ENCODE measurements at places on chromosomes 3 and 15.

DNA sequence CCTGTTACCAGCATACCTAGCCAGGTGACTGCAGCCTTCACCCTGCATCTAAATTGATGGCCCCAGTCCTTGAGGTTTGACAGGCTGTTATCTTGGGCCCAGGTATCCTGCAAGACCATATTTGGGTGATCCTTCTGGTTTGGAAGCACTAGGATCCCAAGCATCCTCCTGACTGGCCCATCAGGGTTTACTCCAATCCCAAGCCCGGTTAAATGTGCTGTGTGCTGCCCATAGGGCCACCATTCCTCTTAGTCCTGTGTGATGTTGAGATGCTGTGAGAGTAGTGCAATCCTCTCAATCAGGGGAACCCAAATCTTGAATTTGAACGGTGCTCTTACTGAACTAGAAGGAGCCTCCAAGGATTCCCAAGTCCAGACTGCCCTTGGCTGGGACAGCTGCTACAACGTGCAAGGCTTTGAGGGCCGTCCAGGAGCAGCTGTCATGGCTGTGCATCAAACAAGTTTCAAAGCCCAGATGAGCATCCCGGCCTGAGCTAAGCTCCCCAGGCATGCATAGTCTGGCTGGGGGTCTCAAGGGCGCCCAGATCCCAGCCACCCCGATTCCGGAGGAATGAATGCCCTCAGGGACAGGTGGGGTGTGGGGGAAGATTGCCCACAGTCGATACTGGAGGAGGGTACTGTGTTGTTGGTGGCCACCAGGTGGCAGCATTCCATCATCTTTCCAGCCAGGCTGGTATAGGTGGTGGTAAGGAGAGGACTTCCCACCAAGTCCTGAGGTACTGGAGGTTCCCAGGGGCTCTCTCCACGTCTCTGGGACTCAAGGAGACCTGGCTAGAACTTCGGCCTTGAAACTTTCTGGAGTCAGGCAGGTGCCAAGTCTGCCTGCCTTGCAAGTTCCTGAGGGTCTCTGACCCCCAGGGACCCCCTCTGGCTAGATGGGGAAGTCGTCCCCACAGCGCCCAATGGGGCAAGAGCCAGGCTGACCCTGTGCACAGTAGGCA lies 32.6 kb downstream of the RBM5 start:
- DNase-seq = peak; percentile 55

GRCh38 chr15:26069231-26069641 lies 206.1 kb upstream of the ATP10A start:
- DNase-seq = no peak

- no peak for DNase-seq
Measured at GRCh38 chr3:113063126-113063894, 72.5 kb downstream of the GTPBP8 start.

DNA sequence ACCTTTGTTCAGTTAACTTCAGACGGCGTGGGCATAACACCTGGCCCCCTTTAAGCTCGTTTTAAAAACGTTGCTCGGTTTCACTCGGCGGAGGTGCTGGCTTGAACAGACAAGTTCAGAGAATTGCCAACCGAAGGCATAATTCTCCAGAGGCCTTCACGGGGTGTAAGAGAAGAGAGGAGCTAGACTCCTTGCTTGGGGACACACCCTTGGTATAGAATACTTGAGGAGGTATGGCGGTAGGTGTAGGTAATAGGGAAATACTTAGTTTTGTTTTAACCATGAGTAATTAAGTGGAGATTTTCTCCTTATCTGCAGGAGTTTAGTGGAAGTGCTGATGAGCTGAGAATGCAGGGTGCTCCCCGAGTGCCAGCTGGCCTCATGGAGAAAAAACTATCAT lies 921 bp downstream of the FBXL2 start:
- peak; percentile 6 for DNase-seq

GRCh38 chr15:75043509-75044257 lies 20.3 kb downstream of the PPCDC start:
- peak; percentile 40 for DNase-seq

DNA sequence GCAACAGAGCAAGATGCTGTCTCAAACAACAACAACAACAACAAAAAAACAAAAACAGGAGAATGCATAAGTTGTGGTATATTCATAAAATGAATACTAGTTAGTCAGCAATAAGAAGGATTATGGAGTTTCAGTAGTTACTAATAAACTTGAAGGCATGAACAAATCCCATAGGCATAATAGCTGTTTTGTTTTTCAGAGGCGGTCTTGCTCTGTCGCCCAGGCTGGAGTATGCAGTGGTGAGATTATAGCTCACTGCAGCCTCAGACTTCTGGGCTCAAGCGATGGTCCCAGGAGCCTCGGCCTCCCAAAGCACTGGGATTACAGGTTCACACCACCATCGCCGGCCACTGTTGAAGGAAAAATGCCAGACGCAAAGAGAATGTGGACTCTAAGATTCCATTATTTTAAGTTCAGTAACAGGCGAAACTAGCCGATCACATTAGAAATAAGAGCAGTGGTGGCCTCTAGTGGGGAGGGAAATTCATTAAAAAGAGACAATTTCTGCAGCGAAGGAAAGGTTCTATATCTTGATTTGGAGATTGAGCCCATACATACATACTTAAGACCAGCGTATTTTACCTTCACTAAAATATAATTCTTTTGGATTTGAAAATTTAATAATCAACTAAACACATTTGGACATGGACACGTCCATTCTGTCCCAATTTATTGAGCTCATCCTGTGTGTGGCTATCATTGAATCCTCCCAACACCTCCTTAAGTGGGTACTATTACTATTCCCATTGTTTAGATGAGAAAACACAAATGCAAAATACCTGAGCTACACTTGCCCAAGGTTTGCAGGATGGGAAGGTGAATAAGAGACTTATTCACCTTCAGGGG lies 27.4 kb upstream of the HDAC11 start:
- DNase-seq = peak; percentile 16

DNA sequence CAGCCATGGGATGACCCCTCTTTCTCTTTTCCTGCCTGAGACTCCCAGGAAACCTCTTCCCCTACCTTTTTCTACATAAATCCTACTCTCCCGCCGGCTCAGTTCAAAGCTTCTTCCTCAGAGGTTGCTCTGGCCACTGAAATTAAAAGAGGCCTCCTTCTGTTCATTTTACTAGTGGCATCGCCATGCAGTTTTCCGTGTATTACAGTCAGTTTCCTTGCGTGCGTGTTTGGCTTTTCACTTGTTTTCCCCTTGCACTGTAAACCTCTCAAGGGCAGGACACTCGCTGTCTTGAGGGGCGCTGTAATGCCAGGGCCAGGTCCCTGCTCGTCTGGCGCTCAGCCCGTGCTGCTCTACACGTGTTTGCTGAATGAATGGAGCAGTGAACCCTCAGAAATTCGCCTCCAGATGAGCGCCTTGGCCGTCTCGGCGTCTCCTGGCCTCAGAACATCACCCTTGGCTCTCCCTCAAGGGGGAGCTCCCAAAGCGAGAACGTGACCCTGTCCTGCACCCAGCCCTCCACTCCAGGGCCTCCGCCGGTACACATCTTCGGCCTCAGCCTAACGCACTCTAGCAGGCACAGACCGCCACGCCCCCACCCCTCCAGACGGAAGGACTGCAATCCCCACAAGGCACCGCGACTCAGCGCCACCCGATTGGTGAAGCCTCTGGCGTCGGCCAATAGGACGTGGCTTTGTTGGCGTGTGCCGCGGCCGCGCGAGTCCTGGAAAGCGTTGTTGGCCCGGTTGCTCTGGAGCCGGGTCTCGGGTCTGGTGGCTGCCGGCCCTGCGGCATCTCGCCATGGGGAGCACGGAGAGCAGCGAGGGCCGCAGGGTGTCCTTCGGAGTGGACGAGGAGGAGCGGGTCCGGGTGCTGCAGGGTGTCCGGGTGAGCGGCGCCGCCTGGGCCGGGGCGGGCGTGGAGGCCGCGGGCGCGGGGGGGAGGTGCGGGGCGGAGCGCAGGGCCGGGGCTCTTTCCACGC lies at the start of gene CHCHD6:
TSS of gene CHCHD6 (plus strand) at position 729 of the 982 bp plus-strand sequence. CDS start at position 802, 73 bp downstream.
- DNase-seq = peak; percentile 95

DNA sequence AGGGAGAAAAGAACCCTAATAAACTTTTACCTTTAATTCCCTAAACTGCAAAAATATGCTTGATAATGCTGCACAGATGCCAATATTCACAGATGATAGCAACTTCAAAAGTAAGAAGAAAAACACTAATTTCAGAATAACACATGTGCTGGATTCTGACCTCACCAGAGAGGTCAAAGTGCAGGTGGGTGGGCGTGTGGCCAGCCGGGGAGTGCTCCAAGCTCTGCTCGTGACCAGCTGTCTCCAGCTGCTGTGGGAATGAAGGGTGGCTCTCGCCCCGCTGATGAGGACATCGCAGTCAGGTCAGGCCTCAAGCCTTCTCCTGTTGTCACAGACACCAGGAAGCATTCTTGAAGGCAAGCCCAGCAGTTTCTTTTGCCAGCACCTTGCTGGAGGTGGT lies 57.1 kb downstream of the ADAMTS17 start:
- no peak for DNase-seq

DNA sequence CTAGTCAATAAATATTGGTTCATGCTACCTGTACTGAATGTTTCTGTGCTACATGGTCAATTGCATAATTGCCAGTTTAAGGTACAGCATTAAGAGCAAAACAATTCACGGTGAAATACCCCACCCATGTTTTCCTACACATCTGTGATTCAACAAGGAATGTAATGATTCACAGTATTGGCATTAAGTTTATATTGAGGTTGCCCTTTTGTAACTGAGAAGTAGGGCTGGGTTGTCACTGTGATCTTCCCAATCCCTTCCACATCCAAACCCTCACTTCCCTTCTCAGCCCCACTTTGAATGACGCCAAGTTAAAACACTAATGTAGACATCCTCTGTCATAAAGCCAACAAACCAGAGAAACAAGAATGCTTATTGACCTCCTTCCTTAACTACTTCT lies 112.0 kb upstream of the TJP1 start:
- DNase-seq = no peak

DNA sequence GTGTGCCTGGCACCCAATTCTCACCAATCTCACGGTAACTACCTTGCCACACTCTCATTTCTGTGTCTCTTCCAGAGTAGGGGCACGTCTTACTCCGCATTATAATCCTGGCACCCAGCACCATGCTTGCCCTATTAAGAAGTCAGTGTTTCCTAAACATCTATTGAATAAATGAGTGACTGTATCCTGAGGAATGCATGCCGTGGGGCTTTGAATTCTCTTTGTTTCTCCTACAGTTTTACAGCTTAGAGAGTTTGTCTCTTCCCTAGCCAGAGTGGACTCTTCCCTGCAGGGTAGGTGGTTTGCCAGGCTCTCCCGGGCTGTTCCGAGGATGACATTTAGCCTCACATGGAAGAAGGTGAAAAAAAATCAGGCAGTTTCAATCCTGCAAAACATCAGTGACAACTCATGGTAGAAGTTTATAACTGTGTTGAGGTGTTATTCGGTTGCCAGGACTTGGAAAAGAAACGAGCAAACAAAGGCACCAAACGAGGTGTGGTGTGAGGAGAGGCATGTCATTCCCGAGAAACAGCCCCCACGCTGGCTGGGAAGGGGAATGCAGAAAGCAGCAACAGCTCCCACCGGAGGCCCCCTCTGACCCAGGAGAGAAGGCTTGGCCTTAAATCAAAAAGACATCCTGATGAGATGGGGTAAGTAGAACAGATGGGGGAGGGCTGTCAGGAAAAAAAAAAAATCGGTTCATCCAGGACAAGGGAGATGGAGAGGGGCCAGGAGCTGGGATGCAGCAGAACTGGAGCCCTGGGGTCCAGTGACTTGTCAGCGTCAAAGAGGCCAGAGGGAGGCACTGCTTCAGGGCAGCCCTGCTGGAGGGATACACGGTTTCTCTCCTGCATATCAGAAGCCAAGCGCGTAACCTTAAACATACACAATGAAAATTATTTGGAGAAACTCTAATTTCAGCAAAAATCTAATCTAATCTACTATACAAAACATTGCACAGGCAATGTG lies 168.4 kb upstream of the ARRDC4 start:
- DNase-seq = no peak

DNA sequence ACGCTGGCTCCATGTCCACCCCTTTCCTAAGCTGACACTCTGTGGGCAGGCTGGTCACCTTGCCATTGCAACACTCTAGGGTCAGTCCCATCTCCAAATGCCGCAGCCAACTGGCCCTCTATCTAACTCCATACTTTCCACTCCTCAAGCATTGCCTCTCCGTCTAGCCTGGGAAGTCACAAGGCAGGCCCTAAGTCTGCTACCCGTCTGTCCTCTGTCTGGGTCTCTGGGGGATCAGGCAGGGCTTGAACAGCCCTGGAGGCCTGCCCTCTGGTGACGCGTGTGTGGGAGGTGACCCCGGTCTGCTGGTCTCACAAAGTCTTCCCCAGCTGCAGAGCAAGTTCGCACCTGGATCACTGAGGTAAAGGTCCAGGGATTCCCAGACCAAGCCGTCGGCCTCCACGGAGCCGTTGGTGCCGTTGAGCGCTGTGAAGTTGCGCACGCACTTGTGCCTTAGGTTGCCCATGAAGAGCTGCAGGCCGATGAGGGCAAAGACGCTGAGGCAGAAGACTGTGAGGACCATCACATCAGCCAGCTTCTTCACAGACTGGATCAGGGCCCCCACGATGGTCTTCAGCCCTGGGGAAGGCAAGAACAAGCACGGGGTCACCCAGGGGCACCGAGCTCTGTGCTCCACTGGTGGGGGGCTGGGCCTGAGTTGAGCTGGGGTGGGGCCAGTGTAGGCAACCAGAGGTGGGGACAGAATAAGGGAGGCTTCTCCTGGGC lies 39.9 kb downstream of the SCN5A start:
- no peak for DNase-seq

DNA sequence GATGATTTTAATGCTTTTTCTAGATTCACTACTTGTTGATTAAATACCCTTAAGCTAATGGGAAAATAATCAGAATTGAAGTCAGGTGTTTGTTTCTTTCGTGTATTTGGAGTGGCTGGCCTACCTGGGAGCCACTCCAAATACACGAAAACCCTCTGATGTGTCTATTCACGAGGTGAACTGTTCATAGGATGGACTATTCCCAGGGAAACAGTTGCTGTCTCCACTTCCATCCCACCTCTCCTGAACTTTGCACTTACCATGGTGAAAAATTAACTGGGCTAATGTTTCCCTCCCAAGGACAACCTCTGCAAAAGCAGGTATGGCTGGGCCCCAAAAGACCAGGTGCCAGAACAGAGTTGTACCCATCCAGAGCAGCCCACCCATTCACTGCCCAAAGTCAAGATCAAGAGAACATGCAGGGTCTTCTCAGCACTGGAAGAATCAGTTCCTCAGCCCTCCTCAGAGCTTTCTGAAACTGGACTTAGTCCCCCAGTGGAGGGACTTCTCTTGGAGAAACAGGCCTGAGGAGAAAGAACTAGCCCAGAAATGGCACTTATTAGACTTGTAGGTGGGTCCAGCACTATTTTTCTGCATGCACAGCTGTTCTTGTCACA lies 2.9 kb upstream of the SMAD3 start:
- no peak for DNase-seq

GRCh38 chr15:77186594-77187011 lies 115.7 kb upstream of the TSPAN3 start:
- DNase-seq = no peak

GRCh38 chr15:80447077-80447476 lies 42.9 kb downstream of the ARNT2 start:
- DNase-seq = no peak

- DNase-seq = no peak
Measured at GRCh38 chr3:178041931-178042330, 494.3 kb upstream of the KCNMB2 start.

Measured in NCI-H1092 (cell line).